ENCODE measurements at places on chromosomes 2 and 18.

- no peak for DNase-seq
Observed at GRCh38 chr2:108377815-108378630, at the start of gene SULT1C4. Gene SULT1C4, plus strand, starts transcription at chr2:108377954. Its CDS starts 384 bp downstream, at chr2:108378338.

DNA sequence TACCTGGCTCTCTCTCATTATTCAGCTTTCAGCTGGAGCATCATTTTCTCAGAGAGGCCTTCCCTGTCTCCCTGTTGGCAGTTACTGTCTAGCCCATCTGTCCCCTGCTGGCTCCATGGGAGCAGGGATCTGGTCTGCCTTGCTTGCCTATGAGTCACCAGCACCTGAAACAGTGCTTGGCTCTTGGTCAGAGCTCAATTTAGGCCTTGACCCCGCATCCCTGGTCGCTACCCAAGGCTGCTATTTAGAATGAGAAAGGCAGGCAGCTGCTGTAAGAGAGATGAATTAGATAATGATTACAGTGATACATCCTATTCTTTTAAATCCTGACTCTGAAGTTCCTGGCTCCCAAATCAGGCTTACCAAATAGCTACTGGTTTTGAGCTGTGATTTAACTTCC, 32.9 kb downstream of the KCNE4 start:
- DNase-seq, result no peak

- peak; percentile 11 for DNase-seq
Observed at GRCh38 chr18:42914476-42914875, 201.0 kb downstream of the RIT2 start.

- DNase-seq, result no peak
Observed at GRCh38 chr2:149561309-149561926, 26.2 kb downstream of the MMADHC start.

- DNase-seq, result no peak
Observed at GRCh38 chr18:45954070-45954934, 12.8 kb downstream of the EPG5 start.

GRCh38 chr2:135942936-135943688, 42.3 kb downstream of the DARS1 start:
- no peak for DNase-seq

DNA sequence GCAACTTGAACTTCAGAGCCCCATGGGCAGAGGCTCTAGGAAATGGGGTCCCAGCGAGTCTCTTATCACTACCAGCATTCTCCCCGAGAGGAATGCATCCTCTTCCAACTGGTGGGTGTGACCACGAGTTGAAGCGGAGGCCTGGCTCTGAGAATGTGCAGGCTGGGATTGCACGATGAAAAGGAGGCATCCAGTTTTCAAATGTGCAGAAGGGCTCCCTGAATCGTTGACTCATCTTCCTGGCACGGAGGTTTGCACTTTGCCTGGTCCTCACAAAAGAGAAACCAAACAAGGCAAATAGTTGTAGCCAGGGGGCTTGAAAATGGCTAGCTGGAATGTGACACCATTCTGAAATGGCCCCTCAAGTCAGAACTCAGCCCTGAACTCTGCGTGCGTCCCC, 216.7 kb downstream of the GLI2 start:
- DNase-seq, result no peak

- no peak for DNase-seq
Observed at GRCh38 chr2:73494031-73494430, 108.4 kb downstream of the ALMS1 start.

DNA sequence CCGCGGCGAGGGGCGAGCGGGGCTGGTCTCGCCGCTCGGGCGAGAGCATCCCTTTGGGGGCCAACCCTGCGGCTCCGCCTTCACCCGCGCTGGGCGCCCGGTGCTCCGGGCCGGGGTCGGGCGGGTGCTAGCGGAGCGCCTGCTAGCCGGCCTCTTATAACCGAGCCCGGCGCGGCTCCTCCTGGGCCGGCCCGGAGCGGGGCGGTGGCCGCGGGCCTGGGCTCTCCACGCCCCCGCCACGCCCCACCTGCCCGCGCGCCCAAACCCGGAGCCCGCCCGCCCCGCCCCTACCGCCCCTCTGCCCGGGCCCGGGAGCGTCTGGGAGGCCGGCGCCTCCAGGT, at the start of gene FOXI3:
TSS of gene FOXI3 (minus strand) at position 129 of the 341 bp plus-strand sequence. CDS start 158 bp downstream, outside the sequence.
- no peak for DNase-seq

- no peak for DNase-seq
Observed at GRCh38 chr2:59083075-59083828, 842.1 kb upstream of the FANCL start.

- no peak for DNase-seq
Observed at GRCh38 chr2:115122701-115123100, 680.3 kb downstream of the DPP10 start.

DNA sequence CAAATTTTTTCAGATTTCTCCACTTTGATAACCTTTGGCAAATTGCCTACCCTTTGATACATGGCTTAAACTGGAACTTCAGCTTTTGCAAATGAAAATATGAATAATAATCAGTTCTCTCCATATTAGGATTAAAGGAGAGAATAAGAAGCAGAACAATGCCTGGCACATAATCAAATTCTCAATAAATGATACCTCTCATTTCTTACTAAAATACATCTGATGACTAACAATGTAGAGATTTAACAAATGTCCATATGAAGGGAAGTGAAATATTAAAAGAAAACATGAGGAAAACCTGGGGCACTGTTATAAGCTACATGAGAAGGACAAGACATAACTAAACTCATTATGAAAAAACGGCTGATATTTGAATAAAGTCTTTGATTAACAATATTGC, 1103.6 kb downstream of the LRP1B start:
- no peak for DNase-seq

GRCh38 chr2:9800975-9801726, 42.1 kb upstream of the TAF1B start:
- no peak for DNase-seq

DNA sequence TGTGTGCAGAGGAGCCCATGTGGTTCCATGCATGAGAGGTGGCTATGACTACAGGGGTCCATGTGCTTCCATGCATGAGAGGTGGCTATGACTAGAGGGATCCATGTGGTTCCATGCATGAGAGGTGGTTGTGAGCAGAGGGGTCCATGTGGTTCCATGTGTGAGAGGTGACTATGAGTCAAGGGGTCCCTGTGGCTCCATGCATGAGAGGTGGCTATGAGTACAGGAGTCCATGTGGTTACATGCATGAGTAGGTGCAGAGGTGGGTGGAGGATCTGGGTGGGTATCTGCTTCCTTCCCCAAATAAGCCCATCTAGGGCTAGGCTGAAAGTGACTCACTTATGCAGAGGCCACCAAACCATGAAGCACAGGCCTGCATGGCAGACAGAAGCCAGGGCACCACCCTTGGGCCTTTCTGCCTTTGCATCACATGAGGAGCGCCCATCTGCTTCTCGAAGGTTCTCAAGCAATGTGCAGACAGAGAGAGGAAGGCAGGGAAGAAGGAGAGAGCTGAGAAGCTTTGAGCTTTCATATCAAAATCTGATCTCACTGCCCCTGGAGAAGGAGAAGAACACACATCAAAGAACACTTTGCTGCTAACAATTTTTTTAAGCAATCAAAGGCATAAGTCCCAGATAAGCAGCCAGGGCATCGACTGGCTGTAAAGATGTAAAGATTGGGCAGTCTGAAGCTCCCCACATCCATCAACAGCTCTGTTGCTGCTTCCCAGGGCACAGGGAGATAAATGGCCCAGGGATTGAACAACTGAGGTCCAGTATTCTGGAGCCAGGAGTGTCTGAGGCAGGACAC, 137.6 kb downstream of the TNS1 start:
- no peak for DNase-seq

DNA sequence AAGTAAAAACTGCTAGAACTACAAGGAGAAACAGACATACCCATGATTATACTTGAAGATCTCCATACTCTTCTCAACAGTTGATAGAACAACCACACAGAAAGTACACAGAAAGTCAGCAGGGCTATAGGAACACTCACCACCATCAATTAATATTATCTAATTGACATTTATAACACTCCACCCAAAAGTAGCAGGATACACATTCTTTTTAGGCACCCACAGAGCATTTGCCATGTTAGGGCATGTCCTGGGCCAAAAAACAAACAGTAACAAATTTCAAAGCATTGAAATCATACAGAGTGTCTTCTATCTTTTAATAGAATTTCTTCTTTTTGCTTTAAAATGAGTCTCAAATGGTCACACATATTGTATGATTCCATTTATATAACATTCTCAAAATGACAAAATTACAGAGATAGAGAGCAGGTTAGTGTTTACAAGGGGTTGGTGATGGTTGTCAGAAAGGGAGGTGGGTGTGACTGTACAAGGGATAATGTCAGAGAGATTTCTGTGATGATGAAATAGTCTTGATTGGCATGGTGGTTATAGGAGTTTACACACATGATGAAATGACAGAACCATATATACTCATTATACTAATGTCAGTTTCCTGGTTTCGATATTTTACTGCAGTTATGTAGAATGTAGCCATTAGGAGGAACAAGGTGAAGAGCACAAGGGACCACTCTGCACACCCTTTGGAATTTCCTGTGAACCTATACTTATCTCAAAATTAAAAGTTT, 82.8 kb downstream of the NCK2 start:
- no peak for DNase-seq

DNA sequence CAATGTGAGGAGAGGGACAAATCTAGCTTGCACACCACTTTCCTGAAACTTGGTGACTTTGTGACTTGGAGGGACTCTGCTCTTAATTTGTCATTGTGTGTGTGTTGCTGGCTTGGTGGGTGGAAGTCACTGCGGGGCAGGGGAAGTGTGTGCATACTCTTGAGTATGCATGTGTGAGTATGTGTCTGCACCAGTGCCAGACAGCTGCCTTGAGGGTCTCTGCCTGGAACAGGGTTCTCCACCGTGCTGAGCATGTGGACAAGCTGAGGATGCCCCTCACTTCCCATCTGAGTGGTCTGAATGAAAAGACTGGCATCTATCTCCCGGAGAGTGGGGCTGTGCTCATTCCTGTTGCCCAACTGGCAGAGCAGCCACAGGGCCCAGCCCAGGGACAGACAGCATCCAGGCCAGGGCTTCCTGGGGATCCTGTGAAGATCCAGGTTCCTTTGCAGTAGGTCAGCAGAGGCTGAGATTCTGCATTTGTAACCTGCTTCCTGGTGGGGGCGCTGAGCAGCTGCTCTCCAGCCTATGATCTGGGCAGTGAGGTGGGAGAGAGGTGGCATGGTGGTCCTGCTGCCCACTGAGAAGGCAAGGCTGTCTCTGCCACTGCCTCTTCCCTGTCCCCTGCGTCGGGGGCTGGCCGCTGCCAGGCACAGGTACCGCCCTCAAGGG, 138.9 kb upstream of the HAAO start:
- DNase-seq, result no peak

DNA sequence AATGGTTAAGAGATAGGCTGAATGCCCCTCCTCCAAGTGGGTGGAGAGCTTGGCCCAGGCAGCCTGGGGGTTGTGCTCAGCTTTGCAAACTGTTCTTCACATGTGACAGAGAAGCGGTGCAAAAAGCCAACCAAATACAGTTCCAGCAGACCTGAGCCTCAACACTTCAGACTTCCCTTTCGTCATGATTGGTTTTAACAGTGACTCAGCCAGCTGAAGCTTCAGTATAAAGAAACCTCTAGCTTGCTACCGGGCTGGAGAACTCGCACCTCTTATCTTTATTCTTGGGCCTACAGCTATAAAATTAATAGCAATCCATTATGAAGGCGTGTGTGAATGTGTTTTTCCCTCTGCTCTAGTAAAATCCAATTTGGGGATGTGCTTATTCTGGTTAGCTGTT, 20.0 kb downstream of the SETBP1 start:
- DNase-seq, result no peak

- DNase-seq, result no peak
Observed at GRCh38 chr2:7075834-7076233, 158.6 kb downstream of the RNF144A start.

DNA sequence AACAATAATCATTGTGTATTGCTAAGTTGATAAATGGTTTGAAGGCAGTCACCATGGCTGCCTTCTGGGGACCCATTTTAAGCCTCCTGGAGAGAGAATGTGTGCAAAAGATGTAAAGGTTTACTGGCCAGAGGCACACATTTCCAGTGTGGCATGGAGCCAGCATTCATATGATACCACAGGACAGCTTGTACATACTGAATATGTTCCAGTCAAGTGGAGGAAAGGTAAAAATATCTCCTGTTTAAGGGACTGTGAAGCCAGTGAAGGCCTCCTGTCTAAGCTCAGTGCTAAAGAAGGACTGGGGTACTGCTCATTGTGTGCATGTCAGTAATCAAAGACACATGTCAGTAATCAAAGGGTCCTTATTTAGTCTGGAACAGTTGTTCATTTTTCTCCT, 119.2 kb downstream of the BABAM2 start:
- peak; percentile 2 for DNase-seq

GRCh38 chr2:2503864-2504418, 172.9 kb upstream of the MYT1L start:
- no peak for DNase-seq

DNA sequence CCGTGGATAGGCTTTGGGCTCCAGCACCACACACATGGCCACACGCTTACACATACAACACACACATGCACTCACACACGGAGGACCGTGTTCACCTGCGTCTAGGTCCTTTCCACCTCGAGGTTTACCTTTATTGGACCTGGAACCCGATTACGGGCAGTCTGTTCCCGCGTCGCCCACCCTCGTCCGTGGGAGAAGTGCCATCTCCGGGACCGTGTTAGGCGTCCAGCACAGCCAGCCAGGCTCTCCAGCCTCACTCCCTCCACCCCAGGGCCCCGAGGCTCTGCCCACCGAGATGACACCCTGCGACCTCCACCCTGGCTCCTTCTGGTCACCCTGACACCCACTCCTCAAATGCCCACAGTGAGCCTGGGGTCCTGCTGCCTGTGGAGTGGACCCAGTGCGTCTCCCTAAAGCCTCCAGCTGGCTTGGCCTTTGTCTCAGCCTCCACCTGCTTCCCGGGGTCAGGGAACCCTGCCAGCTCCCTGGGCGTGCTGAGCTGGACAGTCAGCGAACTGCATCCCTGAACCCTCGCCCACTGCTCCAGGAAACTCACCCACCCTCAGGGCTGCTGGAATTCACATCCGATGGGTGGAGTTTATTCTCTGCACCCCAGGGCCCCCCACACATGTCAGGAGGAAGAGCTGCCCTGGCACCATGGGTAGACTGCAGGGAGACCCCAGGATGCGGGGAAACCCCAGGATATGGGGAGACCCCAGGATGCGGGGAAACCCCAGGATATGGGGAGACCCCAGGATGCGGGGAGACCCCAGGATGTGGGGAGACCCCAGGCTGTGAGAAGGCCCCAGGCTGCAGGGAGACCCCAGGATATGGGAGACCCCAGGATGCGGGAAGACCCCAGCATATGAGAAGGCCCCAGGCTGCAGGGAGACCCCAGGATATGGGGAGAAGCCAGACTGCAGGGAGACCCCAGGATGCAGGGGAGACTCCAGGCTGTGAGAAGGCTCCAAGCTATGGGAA, 33.0 kb downstream of the ADI1 start:
- DNase-seq, result no peak

DNA sequence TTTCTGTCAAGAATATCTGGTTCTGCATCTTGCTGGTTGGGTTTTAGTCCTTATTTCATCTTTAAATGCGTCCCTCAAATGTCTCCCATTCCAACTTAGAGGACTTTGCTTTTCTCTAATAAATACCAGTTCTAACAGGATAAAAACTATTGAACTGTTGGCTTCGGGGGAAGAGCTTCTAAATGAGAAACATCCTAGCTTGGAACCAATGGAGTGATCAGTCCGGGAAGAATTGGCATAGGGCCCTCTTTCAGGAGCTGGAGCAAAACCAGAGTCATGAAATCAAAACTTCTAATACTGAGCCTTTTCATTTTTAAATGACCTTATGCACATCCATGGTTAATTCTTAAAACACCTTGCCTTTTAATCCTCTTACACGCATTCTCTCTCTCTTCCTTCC, 401.6 kb upstream of the SMIM21 start:
- DNase-seq, result no peak

- no peak for DNase-seq
Observed at GRCh38 chr2:160609346-160609745, 115.7 kb upstream of the RBMS1 start.

All from NCI-H2081 treated with DMSO at 0.1 percent for 48 hours (cell line).